SK-MEL-5 (cell line): ENCODE measurements at places on chromosomes 7 and 10.
A peak's percentile ranks its signal among the peaks of the same experiment; 100 is the strongest.

GRCh38 chr10:63197344-63198092 lies 64.4 kb downstream of the NRBF2 start:
- no peak for DNase-seq

DNA sequence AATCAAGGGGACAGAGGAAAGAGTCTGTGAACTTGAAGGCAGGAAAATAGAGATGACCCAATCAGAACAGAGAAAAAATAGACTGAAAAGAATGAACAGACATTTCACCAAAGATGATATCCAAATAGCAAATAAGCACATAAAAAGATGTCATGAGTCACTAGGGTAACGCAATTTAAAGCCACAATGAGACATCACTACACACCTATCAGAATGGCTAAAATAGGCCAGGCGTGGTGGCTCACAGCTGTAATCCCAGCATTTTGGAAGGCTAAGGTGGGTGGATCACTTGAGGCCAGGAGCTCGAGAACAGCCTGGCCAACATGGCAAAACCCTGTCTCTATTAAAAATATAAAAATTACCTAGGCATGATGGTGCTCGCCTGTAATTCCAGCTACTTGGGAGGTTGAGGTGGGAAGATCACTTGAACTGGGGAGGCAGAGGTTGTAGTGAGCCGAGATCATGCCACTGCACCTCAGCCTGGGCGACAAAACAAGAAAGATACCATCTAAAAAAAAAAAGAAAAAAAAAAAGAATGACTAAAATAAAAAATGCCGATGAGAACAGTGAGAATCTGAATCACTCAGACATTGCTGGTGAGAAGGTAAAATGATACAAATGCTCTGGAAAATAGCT lies 100.9 kb downstream of the LHPP start:
- DNase-seq, result no peak

DNA sequence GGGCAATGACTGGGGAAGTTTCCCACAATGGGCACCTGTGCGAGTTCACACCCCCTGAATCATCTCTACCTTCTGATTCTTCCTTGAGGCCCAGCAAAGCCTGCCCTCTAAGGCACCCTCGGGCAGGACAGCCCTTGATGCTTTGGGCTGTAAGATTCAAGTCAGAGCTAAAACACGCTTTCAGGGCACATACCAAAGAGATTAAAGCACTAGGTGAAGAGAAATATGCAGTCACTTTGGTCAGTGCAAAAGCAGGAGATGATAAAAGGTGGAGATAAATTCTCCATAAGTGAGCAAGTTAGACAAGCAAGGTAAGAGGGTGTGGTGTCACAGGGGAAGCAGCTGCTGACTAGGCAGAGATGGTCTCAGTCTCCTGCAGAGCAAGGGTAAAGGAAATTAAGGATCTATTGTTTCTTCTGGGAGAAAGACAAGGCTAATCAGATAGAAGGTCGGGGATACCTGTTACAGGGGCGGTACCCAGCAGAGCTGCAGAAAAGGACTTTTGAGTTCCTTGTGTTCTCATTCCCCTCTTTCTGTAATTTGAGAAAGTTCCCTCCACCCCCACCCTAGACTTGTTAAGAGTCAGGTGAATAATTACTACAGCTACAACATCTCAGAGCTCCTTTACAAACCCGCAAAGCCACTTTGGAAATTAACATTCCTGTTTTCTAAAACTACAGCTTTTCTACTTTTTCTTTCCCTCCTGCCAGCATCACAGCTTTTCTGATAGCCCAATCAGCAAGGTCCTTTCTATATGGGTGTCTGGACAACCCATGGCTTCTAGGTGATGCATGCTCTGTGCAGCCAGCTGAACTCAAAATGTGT lies 26.4 kb downstream of the PDLIM1 start:
- DNase-seq, result no peak

- no peak for DNase-seq
Observed at GRCh38 chr7:137585591-137585990, 242.1 kb upstream of the PTN start.

DNA sequence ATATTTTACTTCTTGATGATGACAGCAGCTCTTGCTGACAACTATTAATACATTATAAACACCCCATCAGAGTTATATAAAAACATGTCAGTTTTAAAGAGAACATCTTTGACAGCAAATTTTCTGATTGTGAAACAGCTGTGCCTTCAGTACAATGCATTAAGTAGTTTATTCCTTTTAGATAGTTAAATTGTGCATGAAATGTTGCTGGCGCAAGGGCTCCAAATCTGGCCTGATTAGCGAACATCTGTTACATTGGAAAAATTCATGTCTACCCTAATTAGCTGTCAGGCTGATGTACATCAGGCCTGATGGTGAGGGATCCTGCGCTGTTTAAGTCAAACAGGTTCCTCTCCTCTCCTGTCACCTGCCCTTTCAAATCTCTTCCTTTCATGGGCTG lies 171.9 kb upstream of the SP8 start:
- no peak for DNase-seq

- no peak for DNase-seq
Observed at GRCh38 chr10:71763352-71764127, 9.8 kb downstream of the VSIR start.

- no peak for DNase-seq
Observed at GRCh38 chr10:133294189-133294588, 14.5 kb downstream of the TUBGCP2 start.

DNA sequence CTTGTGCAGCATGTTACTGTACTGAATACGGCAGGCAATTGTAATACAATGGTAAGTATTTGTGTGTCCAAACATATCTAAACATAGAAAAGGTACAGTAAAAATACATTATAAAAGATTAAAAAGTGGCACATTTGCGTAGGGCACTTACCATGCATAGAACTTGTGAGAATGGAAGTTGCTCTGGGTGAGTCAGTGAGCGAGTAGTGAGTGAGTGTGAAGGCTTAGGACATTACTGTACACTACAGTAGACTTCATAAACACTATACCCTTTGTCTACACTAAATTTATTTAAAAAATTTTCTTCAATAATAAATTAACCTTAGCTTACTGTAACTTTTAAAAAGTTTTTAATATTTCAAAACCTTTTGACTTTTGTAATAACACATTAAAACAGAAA lies 37.5 kb downstream of the BPGM start:
- DNase-seq, result no peak

GRCh38 chr7:130921391-130922180 lies 187.6 kb upstream of the KLF14 start:
- no peak for DNase-seq

GRCh38 chr7:101903515-101903868 lies 86.1 kb downstream of the CUX1 start:
- no peak for DNase-seq

DNA sequence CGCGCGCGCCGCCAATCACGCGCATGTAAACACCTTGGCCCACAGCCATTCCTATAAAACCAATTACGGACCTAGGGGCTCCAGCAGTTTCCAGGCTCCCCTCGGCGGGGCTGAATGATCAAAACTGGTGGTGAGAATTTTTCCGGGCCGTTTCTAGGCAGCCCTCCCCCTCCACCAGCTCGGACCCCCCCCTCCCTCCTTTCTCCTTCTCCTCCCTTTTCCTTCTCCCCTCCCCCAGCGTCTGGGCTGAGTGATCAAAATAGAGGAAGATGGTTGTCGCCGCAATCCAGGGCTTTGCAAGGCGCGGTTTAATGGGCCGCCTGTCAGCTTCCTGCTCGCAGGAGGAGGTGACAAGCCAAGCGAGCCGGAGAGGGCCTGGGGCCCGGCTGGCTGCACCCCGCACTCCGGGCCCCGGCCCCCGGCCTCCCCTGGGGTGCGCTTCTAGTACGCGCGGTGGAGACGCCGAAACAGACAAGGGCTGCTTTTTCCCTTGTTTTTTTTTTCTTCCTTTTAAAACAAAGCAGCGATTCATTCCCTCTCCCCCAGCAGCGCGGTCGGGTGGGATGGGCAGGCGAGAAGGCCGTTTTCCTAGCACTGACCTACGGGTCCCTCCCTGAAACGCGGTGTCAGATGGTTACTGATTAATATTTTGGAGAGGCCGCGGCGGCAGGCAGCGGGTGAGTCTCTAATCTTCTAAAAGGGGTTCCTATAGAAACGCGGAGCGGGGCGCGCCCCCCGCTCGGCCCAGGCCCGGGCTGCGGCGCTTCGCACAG lies 528 bp upstream of the TNRC18 start:
- peak; percentile 99 for DNase-seq

DNA sequence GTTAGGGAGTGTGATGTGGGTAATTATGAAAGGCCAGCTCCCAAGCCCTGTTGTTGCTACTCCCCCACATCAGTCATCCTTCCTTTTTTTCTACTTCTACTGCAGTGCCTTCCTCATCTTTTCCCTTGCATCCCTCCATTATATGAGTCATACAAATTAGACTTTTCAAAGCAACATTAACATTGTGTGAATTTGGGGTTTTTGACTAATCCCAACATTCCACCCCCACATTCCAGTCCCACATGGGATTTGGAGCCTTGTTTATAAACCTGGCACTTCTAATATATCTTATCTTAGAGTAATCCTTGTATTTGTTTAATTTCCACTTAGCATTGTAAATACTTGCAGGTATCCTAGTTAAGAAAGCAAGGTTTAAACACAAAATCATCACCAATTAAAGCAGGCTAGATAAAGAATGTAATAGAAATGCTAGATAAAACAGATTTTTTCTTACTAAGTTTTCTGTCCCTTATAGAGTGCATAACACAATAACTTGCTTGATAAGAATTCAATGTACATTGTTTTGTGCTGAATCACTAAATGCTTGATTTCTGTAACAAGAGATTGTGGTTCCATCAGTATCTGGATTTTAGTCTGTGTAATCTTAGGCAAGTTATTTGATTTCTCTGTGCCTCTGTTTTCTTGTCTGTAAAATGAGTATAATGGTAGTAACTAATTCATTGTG lies 165.8 kb downstream of the CFTR start:
- DNase-seq, result no peak

GRCh38 chr10:28382525-28383269 lies 79.8 kb upstream of the MPP7 start:
- DNase-seq, result no peak

DNA sequence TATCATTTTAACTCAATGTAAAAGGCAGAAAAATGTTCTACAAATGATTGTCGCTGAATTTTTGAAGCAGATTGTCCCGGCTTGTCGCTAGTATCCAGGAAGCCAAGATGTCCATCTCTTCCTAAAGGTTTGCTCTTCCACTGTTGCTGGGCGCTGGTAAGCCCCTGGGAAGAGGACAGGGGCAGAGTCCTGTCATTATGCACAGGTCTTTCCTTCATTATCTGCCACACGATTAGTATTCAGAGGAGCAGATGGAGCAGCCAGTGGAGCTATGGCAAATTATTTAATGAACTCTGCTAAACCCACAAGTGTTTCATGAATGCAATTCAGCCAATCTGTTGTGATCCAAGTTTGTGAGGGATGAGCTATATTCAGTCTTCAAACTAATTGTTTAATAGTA lies 499.1 kb upstream of the NRP1 start:
- DNase-seq, result no peak

- no peak for DNase-seq
Observed at GRCh38 chr7:55730197-55730596, 132.4 kb downstream of the SEPTIN14 start.

- no peak for DNase-seq
Observed at GRCh38 chr7:153422291-153423209, 629.6 kb upstream of the DPP6 start.

DNA sequence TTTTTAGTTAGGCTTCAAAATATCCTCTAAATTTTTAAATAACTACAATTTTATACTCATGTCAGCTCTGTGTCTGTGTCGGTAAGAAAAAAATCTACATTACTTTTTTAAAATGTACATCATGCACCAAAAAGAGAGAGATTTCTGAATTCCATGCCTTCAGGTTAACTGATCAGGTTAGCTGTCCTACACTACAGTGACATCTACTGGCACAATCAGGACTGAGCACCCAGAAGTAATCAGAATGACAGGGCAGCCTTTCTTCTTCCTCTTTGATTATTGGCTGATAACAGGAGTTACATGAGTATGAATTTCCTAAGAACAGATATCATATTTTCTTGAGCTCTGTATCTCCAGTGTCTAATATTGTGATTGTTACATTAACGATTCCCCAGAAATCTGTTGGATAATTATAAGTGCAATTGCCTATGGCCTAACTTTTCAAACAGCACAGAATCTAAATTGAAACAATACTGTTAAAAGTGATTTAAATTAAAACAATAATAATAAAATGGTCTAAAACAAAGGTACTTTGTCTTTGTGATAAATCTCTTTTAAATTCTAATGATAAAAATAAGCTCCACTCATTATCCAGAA lies 41.8 kb upstream of the HYCC1 start:
- DNase-seq, result peak; percentile 91

DNA sequence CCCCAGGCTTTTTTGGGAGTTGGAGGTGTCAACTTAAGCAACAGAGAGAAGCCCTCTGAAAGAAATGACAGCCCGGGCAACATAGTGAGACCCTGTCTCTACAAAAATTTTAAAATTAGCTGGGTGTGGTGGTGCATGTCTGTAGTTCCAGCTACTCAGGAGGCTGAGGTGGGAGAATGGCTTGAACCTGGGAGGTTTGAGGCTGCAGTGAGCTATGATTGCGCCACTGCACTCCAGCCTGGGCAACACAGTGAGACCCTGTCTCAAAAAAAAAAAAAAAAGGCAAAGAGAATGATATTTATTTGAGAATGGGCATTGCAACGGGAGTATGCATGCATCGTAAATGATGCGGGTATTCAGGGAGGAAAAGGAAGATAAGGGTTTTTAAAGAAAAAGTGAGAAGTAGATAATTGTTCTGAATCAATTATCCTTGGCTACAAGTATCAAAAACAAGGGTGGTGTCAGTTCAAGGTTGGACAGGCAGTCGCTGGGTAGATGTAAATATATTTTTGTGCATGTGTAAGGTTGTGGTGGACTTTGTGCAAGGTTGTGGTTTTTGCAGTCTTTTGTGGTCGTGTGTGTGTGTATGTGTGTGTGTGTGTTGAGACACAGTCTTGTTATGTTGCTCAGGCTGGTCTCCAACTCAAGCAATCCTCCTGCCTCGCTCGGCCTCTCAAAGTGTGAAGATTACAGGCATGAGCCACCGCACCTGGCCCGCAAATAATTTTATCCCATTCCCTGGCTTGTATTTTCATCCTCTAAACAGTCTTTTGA lies 65.6 kb downstream of the COL26A1 start:
- no peak for DNase-seq

- no peak for DNase-seq
Observed at GRCh38 chr7:111047595-111047994, 43.3 kb upstream of the LRRN3 start.

DNA sequence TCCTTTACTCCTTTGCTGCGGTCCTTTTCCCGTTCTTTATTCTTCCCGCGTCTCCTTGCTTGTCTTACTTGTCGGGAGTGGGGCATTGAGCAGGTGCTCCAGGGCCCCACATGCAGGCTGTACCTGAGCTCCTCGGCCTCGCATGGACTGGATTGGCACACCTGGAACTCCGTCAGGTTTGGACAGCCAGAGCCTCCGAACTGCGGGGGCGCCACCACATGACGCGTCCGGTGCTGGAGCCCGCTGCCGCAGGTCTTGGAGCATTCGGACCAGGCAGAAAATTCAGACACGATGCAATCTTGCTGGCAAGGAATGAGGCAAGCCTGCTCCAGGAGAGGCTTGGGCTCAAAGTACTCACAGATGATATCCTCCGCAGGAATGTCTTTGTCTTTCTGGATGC lies 195.7 kb downstream of the THSD7A start:
- no peak for DNase-seq

DNA sequence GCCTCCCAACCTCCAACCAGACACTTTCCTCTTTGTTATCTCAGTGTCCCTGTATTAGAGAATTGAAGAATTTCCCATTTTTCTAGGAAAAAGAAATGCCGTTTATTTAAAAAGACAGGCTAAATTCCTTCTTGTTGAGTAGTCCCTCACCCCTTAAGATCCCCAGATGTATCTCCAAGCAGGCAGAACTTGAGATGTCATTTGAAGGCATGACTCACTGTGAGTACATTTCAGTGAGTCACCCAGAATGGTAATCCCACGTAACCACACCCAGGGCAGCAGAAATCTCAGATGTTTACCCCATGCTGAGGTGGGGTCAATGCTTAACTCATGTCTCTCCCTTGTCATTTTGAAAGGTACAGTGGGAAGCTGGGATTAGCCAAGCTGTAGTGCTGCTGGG lies 4.4 kb downstream of the ZNF655 start:
- no peak for DNase-seq
